Esophagus muscularis mucosa (tissue), 4 donors: ENCODE measurements at places on chromosomes 1 and 21. TPM values are rescaled to one million over a fixed set of nuclear protein-coding genes. Genes with fewer than 3 reads are reported as not detected.
A peak's percentile ranks its signal among the peaks of the same experiment; 100 is the strongest.

The ZBTB8A gene
- 10.7 TPM for total RNA-seq

The PBX1 gene
- 95.8 TPM for total RNA-seq

GRCh38 chr1:47810964-47811682 lies 186.1 kb downstream of the TRABD2B start:
- DNase-seq, result no peak
- no peaks in the 10 kb centered on the region for H3K36me3 ChIP-seq
- no peaks in the 10 kb centered on the region for H3K27me3 ChIP-seq
- H3K4me3 ChIP-seq, result no peak overlapping the region
- peaks cover 40% of the 10 kb centered on the region for H3K4me1 ChIP-seq

- peaks cover 4% of the 10 kb centered on the region for H3K4me1 ChIP-seq
- DNase-seq, result peak; percentile 96
- peaks cover 65% of the 10 kb centered on the region for H3K36me3 ChIP-seq
- no peaks in the 10 kb centered on the region for H3K27me3 ChIP-seq
Measured at GRCh38 chr1:23444104-23444533, 19.6 kb upstream of the TCEA3 start.

The ZNF593 gene
- total RNA-seq, result 10.4 TPM

DNA sequence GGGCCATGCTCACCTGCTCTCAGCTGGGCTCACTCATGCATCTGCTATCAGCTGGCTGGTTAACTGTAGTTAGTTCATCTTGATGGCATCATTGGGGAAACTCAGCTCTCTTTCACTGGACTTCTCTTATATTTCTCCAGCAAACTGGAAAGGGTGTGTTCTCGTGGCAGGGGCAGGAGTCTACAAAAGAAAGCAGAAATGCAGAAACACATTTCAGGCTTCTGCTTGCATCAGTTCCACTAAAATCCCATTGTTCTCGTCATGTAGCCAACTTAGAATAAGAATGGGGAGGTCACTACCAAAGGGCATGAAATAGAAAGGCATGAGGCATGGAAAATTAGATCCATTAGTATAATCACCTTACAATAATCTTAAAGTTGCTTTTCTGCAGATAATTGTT lies 207.3 kb downstream of the NRIP1 start:
- DNase-seq, result no peak
- no peaks in the 10 kb centered on the region for H3K4me1 ChIP-seq
- no peaks in the 10 kb centered on the region for H3K27me3 ChIP-seq
- no peaks in the 10 kb centered on the region for H3K36me3 ChIP-seq
- H3K27ac ChIP-seq, result no peak overlapping the region

DNA sequence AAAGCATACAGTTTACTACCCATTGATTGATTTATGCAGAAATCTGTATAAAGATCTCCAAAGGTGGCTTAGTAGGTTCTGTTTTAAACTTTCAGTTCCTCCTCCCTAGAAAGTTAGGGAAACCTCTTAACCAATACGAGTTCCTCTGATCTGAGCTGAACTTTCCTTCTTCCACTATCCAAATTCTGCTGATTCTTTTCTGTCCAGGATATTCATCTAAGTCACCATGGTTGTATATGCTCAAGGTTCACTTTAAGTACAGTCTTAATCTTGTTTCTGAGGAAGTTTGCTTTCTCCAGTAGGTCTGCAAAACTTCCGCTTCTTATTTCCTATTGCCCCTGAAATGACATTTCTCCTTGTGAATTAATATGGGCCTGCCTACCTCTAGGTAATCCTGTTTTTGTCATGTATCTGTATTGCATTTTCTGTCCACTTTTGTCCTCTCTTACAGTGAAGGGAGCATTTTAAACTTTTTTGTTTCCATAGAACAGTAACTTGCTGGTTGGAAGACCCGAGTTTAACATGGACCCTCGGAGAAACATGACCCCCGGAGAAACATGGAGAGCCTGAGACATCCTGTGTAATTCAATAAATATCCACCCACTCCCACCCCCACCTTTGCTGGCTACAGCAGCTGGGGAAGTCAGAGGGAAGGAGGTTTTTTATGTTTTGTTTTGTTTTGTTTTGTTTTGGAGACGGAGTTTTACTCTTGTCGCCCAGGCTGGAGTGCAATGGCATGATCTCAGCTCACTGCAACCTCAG lies 16.7 kb upstream of the TUT4 start:
- no peak overlapping the region for H3K4me3 ChIP-seq
- H3K27me3 ChIP-seq, result no peaks in the 10 kb centered on the region
- peaks cover 5% of the 10 kb centered on the region for H3K4me1 ChIP-seq
- no peak for DNase-seq
- no peaks in the 10 kb centered on the region for H3K36me3 ChIP-seq
- H3K27ac ChIP-seq, result no peak overlapping the region

GRCh38 chr1:208929575-208929974 lies 653.9 kb upstream of the CAMK1G start:
- no peak overlapping the region for H3K27ac ChIP-seq
- no peak overlapping the region for H3K4me3 ChIP-seq
- no peaks in the 10 kb centered on the region for H3K36me3 ChIP-seq
- DNase-seq, result peak; percentile 34

DNA sequence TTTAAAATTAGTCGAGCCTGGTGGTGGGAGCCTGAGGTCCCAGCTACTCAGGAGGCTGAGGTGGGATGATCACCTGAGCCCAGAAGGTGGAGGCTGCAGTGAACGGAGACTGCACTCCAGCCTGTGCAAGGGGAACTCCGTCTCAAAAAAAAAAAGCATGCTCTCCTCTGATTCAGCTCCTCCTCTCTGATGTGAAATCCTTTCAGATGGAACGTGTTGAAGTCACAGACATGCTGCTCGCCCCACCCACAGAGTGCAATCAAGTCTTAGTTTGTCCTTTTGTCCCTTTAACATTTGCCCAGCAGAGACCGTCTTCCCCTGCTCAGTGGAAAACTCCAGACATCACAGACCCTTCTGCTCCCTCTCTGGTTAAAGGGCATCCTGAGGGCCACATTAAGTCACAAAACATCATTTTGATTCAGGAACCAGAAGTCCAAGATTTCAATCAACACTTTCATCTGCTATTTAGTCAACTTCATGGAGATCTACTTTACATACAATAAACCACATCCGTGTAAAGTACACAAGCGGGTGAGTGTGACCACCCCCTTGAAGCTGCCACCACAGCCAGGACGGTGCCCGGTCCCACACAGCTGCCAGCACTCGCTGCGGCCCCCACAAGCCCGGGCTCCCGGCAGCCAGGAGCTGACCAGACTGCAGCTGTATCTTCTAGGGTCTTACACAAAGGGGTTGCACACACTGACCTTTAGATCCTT lies 18.9 kb upstream of the RNF223 start:
- no peaks in the 10 kb centered on the region for H3K4me1 ChIP-seq
- no peak overlapping the region for H3K4me3 ChIP-seq
- H3K36me3 ChIP-seq, result no peaks in the 10 kb centered on the region
- H3K27me3 ChIP-seq, result no peaks in the 10 kb centered on the region
